ENCODE measurements at places on chromosomes 3 and 15.
A peak's percentile ranks its signal among the peaks of the same experiment; 100 is the strongest.

- DNase-seq = no peak
These were observed 1051.8 kb upstream of the CFAP20DC start for GRCh38 chr3:60101621-60102020.

DNA sequence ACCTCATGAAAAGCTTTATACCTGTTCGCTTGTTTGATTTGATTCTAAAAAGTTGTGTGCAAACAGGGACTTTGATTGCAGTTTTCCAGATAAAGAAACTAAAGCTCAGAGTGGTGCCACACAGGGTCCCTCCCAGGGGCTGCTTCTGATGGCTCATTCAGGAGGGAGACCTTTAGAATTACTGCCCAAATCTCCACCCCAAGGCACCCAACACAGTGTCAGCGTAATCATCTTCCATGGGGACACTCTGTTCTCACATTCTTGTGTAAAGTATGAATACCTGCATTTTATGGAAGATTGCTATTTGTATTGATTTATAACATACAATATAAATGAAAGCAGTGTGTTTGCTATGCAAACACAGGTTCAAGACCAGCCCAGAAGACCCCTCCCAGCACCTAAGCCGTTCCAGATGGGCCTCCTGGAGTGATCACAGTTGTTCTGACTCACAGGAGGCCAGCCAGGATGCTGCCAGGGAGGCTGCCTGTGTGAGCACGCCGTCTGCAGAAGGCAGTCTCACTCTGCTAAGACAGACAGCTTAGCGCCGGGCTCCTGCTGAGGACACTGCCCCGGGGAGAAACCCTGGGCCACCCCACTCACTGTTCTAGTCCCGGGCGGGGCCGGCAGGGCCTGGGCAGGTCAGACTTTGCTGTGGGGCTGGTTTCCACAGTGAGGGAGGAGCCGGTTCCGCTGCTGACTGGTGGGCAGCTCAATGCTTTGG lies 185.6 kb downstream of the FAM43A start:
- peak; percentile 85 for DNase-seq

DNA sequence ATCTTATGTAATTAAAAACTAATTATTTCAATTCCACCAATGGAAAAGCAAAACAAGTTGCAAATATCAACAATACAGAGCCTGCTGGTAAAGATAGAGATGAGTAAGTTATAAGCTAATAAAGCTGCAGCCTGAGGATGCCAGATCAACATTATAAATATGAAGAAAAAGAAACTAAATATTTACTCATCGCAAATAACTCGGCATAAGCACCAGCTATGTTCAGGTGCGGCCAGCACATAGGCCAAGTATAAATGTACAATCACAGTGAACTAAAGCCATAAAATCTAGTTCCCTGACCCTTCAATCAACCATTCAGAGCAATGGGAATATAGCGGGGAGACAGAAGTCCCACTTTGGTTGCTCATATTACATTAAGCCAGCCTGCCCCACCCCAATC lies 7.7 kb upstream of the RSL24D1 start:
- DNase-seq = no peak

GRCh38 chr15:89814112-89814742 lies 425 bp downstream of the ANPEP start:
- DNase-seq = peak; percentile 18

GRCh38 chr15:94125156-94125555 lies 106.2 kb upstream of the MCTP2 start:
- no peak for DNase-seq

GRCh38 chr15:70159001-70159712 lies 61.4 kb upstream of the TLE3 start:
- no peak for DNase-seq

DNA sequence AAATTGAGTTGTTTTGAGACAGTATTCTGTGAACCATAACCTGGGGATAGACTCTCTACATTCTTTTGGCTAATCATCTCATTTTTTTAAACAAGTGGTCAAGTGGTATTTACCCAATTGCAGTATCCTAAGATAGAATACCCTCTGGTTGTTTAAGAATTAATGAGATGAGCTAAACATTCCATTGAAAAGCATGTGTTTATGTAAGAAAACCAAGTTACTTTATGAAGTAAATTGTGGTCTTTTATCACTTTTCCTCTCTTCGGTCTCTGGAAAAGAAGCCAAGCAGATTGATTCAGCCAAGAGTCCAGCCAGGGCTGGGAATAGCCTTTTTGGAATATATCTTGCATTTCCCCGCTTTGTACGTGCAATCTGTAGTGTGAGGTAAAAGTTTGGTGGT lies 185.7 kb upstream of the TOPAZ1 start:
- peak; percentile 11 for DNase-seq

DNA sequence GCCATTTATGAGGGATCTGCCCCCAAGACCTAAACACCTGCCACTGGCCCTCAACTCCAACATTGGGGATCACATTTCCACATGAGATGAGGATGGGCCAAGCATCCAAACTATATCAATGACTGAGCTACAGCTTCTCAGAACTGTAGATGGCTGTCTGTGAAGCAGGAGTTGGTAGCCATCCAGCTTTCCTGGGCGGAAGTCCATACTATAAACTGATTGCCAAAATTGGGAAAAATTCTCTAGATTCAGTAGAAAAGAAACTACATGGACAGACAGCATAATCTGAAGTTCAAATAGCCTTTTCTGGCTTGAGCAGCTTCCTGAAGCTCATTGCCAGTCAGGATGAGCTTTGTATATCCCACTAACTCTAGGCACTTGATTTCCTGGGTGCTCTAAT lies 214.7 kb upstream of the ZBTB20 start:
- no peak for DNase-seq

GRCh38 chr3:150114873-150115540 lies 144.3 kb upstream of the PFN2 start:
- DNase-seq = peak; percentile 59

DNA sequence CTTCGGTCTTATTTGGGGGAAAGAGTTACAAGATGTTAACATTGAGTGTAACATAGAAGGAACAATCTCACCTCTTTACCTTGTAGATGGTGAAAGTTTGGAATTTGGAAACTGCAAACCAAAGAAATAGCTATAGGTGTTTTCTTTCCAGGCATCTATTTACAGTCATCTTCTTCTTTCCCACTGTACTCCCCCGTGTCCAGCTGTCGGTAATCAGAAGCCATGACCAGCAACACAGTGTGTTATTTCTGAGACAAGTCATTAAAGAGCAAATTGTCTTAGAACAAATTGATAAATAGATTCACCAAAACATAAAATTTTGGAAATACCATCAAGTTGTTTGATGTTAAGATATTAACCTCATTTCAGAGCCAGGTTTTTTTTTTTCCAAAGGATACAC lies 590.5 kb upstream of the NAALADL2 start:
- no peak for DNase-seq

DNA sequence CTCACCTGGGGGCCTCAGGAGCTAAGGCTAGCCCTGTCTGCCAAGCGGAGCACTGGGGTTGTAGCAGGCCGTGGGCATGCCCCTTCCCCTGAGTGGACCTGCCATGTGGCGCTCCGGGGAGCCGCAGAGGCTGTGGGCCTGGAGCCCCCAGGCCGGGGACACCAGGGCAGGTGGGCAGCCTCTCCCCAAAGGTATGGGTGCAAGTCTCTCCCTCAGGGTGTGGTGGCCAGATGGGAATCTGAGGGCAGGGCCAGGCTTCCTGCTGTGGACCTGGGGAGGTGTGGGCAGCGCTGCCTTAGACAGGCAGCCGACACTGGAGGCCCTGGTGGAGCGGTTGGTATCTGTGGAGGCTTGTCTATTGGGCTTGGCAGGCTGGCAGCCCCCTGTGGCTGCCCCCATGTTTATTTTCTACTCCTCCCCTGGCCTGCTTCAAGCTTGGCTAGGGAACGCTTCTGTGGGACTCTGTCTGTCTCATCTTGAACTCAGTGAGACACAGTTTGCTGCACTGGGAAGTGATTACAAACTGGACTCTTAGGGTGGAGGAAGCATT lies 5.9 kb downstream of the ACVR2B start:
- DNase-seq = no peak

- DNase-seq = no peak
These were observed 331.5 kb upstream of the CFAP20DC start for GRCh38 chr3:59381282-59381681.

DNA sequence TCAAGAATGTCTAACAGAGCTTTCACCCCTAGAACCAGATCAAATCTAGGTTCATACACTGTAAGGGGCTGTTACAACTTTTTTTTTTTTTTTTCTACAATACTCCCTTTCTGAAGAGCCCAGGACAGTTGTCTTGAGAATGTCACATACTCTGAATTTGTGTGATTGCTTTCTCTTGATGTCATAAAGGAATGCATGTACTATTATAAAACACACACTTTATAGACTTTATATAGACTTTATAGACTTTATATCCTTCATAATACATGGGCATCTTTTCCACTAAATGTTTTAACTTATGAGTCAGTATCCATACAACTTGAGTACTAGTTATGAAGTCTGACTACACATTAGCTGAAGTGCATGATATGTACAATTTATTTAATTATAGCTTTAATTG lies 26.3 kb downstream of the RFX7 start:
- DNase-seq = no peak

- peak; percentile 89 for DNase-seq
These were observed 7.7 kb downstream of the IGDCC4 start for GRCh38 chr15:65414841-65415621.

- no peak for DNase-seq
These were observed 631 bp upstream of the CNBP start for GRCh38 chr3:129184396-129184657.

DNA sequence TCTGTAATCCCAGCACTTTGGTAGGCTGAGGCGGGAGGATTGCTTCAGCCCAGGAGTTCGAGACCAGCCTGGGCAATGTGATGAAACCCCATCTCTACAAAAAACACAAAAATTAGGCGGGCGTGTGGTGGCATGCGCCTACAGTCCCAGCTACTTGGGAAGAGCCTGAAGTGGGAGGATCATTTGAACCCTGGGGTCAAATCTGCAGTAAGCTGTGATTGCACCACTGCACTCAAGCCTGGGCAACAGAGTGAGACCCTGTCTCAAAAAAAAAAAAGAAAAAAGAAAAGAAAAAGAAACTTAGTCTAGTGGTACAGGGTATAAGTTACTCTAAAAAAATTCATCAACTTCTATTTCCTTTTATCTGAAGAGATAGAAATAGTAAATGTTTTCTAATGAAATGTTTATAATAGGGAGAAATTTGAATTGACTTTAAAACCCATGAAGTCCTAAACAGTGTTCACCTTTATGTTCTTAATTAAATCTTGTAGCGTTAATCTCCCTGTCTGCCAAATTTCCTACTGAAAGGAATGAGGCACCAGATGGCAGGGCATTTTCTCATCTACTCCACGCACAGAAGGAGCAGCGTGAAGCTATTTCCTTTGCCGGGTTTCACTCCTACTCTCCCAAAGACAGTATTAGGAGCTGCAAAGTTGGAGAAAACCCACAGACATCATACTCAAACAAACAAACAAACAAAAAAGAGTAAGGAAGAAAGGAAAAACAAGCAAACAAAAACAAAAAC lies 1.9 kb downstream of the PCLAF start:
- no peak for DNase-seq

GRCh38 chr3:12372741-12373280 lies 83.9 kb downstream of the PPARG start:
- DNase-seq = peak; percentile 63

- no peak for DNase-seq
These were observed 4.7 kb downstream of the SMAD3 start for GRCh38 chr15:67070150-67070549.

GRCh38 chr3:114741066-114741465 lies 406.0 kb downstream of the ZBTB20 start:
- no peak for DNase-seq

DNA sequence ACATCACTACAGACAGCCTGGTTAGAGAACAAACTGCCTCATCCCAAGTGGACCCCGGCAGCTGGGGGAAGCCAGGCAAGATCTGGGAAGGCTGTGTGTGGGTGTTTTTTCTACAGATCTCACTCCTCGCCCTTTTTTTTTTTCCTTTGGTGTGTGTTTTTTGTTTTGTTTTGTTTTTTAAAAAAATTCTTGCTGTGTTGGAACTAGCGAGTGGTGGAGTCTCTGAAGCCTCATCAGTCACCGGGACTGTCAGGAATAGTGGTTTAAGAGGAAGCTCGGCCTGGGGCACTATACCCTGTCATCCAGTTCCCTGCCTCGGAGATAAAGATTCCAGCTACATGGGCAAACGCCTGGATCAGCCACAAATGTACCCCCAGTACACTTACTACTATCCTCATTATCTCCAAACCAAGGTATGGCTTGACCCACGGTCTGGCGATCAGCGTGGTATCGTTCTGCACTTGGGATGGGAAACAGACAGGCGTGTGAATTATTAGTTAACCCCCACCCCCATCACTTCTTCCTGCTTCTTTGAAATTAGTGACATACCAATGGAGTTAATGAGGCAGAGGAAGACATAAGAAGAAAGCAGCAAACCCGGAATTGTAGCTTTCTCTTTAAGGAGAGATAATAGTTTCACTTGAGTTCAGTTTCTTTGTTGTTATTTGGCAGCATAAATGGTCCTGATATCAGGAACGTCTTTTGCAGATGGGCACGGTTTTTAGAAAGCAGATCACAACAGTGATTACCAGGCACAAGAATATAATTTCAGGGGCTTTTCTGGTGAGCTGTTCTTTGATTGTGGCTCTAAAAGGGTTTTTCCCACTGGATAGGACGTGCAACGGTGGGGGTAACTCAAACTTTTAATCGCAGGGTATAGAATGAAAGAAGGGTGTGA lies 722 bp downstream of the RBMS3 start:
- DNase-seq = peak; percentile 54

- DNase-seq = no peak
These were observed 15.8 kb downstream of the TCF12 start for GRCh38 chr15:56934269-56934668.

GRCh38 chr3:87397211-87397610 lies 120.8 kb upstream of the POU1F1 start:
- DNase-seq = no peak

DNA sequence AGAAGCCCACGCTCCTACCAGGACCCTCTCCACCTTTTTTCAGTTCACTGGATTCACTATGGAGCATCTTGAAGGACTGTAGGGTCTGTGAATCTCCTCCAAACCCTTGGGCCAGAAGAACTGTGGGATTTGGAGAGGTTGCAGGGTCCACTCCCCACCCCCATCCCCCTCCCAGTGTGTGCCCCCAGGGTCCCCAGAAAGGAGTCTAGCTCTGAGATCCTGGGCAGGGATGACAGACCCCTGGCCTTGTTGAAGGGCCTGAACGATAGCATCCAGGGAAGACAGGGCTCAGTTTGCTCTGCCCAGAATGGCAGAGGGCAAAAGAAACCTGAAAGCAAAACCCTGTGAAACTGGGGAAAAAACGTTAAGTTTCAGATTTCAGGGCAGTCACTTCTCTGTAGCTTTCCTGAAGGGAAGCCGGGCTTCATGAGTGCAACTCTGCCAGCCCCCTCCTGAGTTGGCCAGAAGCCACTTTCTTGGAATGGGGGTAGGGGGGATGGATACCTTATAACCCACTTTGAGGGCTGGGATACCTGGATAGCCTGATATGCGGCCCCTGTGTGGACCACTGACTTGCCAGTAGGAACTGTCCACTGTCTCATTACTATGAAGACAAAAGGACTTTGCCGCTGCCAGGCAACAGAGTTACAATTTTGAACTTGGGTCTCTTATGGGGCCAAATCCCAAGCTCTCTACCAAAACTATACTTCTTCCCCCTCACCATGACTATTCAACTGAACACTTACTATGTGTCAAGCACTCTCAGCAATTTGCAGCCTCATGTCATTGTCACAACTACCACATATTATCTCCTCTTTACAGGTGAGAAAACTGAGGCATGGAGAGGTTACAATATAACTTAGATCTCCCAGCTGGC lies 1.6 kb upstream of the CISH start:
- no peak for DNase-seq
